ENCODE measurements at places on chromosomes 1 and 21.

DNA sequence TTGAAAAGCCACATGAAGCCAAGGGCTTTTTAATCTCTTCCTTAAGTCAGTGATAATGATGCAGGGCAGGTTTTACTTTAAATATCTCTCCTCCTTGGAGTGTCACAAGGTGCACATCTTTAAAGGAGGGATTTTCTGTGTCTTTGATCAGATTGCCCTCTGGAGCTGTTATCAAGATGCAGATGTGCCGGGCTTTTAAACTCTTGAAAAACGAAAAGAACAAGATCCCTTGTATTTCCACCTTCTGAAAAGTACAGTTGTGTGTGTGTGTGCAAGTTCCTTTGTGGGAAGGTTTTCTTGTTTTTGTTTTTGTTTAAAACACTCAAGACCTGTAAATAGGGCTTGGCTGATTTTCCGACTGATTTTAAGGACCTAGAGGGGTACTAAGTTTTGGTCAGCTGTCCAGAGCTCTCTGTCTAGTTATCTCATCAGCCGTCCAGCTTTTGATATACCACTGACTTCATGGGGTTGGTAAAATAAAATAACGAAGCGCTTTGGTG is 1.6 kb downstream of the MARK1 start:
- no peak for DNase-seq

- DNase-seq, result no peak
Observed at GRCh38 chr1:67748630-67749029, 63.6 kb downstream of the GADD45A start.

DNA sequence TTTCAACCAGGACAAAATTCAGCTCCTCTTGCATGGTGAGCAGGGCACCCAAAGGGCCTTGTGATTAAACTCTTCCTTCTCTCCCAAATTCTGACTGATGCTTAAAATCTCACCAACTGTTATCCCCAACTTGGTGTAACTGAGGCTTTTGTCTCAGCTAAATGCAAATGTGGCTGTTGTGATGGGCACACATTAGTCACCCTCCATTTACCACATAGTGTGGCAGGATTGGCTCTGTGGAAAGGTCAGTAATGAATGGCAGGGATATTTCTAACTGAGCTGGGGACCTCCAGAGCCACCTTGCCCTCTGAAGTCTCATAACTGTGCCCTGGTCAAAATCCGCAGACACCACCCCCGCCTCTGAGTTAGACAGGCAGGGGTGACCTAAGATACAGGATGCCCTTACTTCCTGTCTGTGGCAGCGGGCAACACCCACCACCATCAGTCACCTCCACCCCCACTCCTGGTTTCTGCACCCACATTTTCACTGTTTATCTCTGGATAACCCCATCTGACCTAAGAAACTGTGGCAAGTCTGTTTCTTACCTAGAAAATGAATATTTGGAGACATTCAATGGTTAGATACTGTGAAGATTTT is 25.4 kb upstream of the RGS16 start:
- DNase-seq, result no peak

GRCh38 chr1:56477164-56478111 is 101.9 kb downstream of the PLPP3 start:
- DNase-seq, result no peak

DNA sequence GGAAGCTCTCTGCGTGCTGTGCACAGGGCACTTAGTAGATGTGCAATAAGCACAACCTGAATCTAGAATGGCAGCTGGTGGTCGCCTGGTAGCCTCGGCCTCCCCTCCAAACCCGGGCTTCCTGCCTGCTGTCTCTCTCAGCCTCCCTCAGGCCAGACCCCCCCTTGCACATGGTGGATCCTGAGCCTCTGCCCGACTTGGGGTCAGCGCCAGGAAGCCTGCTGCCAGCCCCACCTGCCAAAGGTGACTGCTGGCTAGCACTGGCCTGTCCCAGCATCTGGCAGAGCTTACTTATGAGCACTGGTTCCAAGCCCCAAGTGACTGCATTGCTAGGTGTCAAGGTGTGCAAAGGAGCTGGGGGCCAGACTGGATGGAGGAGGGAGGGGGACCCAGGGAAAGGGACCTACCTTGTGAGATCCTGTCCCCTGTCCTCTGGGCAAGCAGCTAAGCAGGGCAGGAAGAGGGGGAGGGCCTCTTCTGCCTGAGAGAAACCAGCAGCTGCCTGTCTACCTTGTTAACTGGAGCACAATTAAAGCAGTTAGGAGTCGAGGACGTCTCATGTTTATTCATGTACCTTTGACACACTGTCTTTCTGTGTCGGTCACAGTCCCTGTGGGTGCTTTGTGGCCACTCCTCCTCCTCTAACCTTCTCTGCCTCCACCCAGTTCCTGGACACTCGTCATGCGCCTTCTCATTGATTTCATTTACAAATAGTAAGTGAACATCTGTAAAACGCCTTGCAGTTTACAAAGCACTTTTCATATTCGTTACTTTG is 100.9 kb downstream of the DDX20 start:
- no peak for DNase-seq

- DNase-seq, result no peak
Observed at GRCh38 chr1:56473582-56474270, 105.6 kb downstream of the PLPP3 start.

GRCh38 chr1:219534991-219535390 is 77.9 kb downstream of the ZC3H11B start:
- DNase-seq, result no peak

GRCh38 chr1:14108356-14109275 is 408.6 kb downstream of the PRDM2 start:
- DNase-seq, result no peak

DNA sequence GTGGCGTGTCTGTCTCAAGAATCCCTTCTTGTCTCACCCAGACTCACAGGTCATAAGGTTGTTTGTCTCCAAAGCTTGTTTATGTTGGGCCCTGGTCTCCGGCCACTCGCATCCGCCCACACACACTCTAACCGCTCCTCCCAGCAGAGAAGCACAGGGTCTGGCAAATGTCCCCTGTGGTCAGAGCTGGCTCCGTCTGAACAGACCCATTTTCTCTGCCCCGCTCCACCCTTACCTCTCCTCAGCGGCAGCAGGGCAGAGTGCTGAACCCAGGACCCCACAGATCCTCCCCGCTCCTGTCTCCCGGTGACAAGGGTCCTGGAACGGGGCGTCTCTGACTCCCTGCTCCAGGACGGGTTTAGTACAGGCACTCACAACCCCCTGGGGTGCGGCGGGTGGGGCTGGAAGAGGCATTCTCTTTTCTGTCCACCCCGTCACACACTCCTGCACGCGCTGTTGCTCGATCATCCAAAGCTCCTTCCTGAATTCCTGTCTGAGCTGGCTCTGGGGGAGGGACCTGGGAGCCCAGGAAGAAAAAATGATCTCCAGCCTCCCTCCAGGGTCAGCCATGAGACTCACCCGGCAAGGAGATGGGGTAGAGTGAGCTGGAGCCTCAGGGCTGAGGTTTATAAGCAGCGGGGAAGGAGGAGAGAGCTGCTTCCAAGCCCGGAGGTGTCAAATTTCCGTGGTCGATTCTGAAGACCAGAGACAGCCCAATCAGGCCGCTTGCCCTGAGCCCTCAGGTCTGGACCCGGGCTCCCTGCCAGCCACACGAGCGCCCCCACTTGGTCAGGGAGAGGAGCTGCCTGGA is at the start of gene S100A13:
S100A13 (minus strand) TSS at position 602 of the 811 bp plus-strand sequence. CDS start 1,033 bp downstream, outside the sequence.
- DNase-seq, result peak; percentile 79

GRCh38 chr1:223212441-223212840 is 69.4 kb upstream of the TLR5 start:
- DNase-seq, result no peak

GRCh38 chr1:24165500-24165899 is 21.6 kb downstream of the IFNLR1 start:
- DNase-seq, result no peak

DNA sequence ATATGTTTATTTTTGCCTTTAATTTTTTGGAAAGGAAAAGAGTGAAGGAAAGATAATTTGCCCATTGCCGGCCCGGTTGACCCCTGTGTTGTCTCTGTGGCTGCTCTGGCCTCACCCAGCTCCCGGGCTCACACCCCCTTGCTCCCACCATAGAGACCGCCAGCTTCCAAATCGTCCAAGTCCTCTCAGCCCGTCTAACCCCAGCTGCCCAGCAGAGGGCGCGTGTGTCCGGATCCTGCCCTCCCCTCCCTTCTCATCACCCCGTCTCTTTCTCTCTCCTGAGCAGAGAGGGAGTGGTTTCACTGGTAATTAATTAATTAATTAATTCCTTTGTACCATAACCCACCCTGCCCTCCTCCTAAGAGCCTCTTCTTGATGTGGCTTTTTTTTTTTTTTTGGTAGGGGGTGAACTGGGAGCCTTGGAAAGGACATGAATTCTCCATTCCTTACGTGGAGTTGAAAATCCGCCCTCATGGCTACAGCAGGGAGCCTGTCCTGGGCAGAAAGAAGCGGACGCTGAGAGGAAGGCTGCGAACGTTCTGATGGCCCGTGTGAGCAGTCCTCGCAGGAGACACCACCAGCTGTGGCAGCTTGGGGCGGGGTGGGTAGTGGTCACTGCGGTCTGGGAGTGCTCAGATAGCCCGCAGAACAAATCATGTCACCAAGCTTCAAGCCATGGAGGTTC is 45.9 kb downstream of the KIAA0040 start:
- DNase-seq, result no peak

GRCh38 chr1:7008975-7009740 is 223.9 kb downstream of the CAMTA1 start:
- DNase-seq, result no peak

DNA sequence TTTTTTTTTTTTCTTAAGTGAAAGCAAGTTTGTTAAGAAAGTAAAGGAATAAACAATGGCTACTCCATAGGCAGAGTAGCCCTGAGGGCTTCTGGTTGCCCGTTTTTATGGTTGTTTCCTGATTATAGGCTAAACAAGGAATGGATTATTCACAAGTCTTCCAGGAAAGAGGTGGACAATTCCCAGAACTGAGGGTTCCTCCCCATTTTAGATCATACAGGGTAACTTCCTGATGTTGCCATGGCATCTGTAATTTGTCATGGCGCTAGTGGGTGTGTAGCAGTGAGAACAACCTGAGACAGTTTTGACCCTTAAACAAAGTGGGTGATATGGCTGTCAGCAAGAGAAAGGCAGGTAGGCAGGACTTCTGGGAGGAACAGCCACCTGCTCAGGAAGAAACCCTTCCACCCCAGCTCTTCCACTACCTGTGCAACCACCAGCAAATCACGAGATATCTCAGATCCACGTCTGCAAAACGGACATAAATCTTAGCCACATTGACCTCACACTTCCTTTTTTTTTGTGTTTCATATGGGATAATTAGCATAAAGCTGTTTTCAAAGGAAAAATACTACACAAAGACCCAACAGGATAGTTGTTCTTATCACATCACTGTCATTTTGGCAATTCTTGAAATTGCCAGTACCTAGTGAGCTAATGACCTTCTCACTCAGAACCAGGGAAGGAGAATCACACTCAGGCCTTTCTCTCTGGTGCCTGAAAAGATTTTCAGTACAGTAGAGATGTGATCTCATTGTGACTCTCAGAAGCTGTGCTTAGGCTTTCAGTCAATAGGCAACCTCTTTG is 34.8 kb upstream of the DUSP10 start:
- no peak for DNase-seq

- DNase-seq, result no peak
Observed at GRCh38 chr1:66012106-66012784, 219.6 kb downstream of the PDE4B start.

- no peak for DNase-seq
Observed at GRCh38 chr1:47181955-47182675, 7.7 kb downstream of the PDZK1IP1 start.

DNA sequence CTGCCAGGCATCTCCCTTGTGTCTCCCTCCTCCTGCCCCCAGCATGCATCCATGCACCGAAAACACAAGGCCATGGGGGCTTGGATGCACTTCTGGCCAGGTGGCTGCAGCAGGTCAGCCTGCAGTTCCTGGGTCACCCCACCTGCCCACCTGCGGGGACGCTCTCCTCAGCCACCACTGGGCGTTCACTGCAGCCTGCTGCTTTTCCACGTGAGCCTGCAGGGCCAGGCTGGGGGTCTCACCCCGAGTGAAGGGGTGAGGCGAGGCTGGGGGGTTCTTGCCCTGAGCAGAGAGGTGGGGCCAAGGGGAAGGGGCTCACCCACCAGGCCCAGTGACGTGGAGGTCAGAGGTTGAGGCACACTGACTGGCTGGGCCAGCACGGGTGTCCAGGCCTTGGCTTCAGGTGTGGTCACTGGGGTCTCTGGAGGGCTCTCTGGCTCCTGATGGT is 64.6 kb downstream of the WNT9A start:
- DNase-seq, result no peak

Measured in T1000 (cell line).